Activated CD8-positive, alpha-beta memory T cell treated with anti-CD3 and anti-CD28 coated beads for 24 hours (primary cell): ENCODE measurements at places on chromosomes 4 and X.
A peak's percentile ranks its signal among the peaks of the same experiment; 100 is the strongest.

DNA sequence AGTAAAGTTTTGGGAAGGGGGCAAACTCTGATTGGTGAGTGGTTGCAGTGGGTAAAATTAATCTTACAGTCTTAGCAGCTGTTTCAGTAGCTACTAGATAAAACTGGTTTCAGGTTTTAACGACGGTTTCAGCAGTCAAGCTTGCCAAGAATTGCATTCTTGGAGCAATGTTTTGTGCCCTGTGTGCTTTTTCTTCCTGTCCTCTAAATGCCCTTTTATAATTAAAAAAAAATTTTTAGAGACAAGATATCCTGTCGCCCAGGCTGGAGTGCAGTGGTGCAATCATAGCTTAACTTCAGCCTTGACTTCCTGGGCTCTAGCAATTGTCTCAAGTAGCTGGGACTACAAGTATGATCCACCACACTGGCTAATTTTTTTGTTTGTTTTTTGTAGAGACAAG, 6.3 kb upstream of the PPEF2 start:
- no peak for DNase-seq

GRCh38 chr4:47383829-47384427, 79.6 kb downstream of the COMMD8 start:
- DNase-seq: no peak

DNA sequence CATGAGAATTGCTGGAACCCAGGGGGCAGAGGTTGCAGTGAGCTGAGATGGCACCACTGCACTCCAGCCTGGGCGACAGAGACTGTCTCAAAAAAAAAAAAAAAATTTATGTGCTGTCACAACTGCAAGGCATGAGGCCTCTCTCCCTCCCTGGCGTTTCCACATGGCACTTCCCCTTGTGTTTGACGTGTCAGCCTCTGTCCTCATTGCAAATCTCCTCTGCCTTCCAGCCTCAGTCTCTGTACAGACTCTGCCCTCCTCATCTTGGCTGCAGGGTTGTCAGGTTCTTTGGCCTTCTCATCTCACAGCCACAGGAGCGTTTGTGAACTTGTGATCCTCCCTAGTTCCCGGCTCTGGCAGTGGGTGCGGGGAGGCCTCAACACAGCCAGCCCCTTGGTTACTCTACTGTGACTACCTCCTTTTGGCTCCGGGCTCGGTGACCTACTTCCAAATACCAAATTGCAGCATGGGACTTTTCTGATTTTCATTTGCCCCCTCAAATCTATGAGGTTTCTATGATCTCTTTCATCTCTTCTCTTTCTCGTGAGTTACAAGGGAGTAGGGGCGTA, 250.0 kb downstream of the CBR4 start:
- no peak for DNase-seq

- no peak for DNase-seq
Measured at GRCh38 chr4:112140536-112140935, 4.7 kb upstream of the FAM241A start.

- DNase-seq: no peak
Measured at GRCh38 chr4:87881115-87881514, 48.3 kb downstream of the MEPE start.

GRCh38 chr4:161714022-161714751, 449.6 kb downstream of the FSTL5 start:
- no peak for DNase-seq

DNA sequence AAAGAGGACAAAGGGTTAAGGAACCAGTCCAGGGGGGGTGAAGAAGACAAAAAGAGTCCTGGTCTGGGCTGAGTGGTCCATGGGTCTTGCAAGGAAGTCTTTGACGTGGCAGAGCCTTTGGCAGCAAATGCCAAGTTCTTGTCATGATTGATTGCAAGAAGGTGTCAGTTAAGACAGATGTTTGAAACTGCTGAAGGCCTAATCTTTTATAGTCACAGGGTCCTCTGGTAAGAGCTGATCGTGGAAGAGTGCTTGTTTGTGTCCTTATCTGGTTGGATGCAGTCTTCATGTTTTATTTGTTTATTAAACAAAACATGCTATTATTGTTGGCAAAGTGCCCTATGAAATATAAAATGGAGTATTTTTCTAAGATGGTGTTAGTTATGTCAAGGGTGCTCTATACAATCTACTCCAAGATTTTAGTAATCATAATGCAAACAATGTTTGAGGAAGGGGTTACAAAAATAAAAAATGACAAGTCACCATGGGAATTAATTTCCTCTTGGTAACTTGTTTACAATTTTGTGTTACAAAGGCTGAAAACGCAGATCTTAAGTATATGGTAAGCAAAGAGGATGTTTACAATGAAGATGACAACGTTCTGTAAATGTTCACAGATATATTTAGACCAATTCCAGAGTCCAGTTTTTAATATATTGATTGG, 85.9 kb downstream of the MAGED4 start:
- DNase-seq: no peak

GRCh38 chr4:46994007-46994405, 625 bp upstream of the GABRA4 start:
- no peak for DNase-seq

GRCh38 chrX:149282909-149283308, 222.2 kb downstream of the IDS start:
- no peak for DNase-seq

- DNase-seq: no peak
Measured at GRCh38 chr4:29927895-29928294, 792.3 kb upstream of the PCDH7 start.

- no peak for DNase-seq
Measured at GRCh38 chrX:38170556-38170955, 50.1 kb downstream of the SRPX start.

DNA sequence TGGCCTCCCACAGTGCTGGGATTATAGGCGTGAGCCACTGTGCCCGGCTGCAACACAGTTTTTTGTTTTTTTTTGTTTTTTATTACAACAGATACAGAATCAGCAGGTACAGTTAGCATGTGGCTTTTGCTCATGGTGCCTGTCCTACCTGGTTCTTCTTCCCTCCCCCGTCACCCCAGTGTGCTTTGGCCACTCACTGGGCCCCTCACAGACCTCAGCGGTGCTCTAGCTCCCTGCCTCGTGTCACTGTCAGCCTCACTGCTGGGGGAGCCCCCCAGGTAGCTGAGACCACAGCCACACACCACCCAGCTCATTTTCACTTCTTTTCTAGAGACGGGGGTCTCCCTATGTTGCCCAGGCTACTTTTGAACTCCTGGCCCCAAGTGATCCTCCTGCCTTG, 38.7 kb downstream of the HTT-AS start:
- no peak for DNase-seq

GRCh38 chr4:112214390-112215264, 17.0 kb upstream of the AP1AR start:
- DNase-seq: no peak

GRCh38 chr4:134624365-134624764, 422.8 kb upstream of the PABPC4L start:
- no peak for DNase-seq

DNA sequence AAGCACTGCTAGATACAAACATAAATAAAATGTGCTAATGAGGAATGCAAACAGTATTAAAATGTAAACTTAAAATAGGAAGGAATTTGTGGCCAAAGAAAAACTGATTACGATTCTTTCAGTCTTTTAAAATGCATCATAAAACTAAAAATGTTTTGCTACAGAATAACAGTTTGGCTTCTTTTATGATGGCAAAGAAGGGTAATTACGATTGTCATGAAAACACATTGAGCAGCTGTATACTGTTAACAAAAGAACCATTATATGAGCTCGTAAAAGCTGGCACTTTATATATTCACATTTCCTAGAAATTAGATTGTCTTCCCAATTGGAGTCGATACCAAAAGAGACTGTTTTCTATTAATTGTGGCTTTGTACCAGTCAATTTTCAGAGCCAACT, 290.4 kb downstream of the NR3C2 start:
- no peak for DNase-seq

DNA sequence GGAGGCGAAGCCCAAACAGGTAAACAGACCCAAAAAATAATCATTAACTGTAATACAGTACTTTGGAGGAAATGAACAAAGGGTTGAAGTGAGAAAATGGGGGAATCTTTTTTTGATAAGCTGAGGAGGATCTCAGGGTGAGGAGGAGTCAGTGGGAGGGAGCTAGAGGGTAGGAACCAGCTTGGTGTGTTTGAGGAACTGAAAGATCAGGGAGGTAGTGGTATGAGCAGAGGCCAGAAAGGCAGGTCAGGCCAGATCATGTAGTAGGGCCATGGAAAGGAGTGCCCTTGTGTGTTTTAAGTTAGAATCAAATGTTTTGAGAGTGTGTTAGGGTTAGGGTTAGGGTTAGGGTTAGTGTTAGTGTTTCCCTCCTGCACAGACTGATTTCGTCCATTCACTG, 48.8 kb downstream of the PPP2R2C start:
- no peak for DNase-seq

- DNase-seq: no peak
Measured at GRCh38 chr4:110480031-110480549, 4.1 kb downstream of the ENPEP start.

GRCh38 chrX:112751076-112751475, 71.3 kb upstream of the LHFPL1 start:
- no peak for DNase-seq

- no peak for DNase-seq
Measured at GRCh38 chr4:185536411-185536709, 1.1 kb upstream of the PDLIM3 start.

GRCh38 chrX:11269006-11269405, 24.2 kb upstream of the AMELX start:
- DNase-seq: no peak

- DNase-seq: no peak
Measured at GRCh38 chr4:183729069-183729406, 69.9 kb downstream of the TRAPPC11 start.

GRCh38 chr4:40119344-40119743, 62.7 kb downstream of the N4BP2 start:
- no peak for DNase-seq

GRCh38 chr4:152255437-152255836, 280.5 kb downstream of the FBXW7 start:
- peak; percentile 74 for DNase-seq

DNA sequence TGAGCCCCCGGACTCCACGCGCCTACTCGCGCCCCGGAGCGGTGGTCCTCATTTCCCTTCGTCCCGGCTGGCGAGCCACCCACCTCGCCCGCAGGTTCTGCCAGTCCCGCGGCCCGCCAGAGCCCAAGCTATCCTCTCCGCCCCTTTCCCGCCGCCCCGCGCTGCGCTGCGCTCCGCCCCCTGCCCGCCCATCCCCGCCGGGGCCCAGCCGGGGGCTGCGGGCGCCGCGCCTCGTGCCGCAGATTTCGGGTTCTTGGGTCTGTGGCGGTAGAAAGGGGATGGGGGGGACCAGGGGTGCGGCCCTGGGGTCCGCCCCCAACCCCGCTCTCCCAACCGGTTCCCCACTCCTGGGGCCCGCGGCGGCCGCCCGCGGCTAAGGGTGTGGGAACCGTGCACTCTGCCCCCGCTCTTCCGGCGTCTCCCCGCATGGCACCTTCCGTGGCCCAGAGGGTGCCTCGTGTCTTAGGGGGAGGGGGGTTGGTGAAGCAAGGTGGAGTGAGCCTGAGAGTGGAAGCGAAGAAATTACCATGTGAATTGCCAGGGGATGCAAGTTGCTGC, 650.8 kb upstream of the DIPK2B start:
- peak; percentile 80 for DNase-seq

DNA sequence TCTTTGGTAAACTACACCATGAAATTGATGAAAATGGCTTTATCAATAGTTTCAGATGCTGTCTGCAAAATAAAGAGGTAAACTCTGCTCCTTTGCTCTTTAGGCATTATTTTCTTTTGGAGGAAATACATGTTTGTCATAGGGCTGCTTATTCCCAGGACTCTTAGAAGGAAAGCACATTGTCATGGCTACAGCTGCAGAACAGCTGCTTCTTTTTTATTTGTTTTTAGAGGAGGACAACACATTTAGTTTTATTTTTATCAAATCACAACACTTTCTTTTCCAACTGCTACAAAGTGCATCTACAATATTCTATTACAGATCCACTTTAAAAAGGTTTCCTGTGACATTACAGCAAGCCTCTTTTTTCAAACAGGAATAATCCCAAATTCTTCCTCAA, 12.7 kb upstream of the HPF1 start:
- no peak for DNase-seq

GRCh38 chr4:58809366-58809765, 1699.2 kb upstream of the IGFBP7 start:
- no peak for DNase-seq

DNA sequence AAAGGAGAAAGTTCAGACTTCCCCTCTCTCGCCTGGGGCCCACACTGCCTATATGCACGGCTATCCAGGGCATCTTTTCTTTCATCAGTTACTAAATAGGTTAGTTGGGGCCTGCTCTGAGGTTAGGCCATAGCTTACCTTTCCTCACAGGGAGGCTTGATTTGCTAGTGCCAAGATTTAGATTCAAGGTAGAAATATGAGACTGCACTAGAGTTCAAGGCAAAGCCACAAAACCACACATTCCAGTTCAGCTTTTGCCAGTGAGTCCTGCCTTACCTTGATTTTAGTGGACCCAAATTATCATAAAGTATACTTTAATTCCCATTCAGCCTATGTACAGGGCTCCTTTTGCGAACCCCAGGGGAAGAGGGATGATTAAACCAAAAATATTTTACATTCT, 762.8 kb downstream of the PDHA2 start:
- no peak for DNase-seq

GRCh38 chr4:75511841-75512240, 2.4 kb downstream of the RCHY1 start:
- no peak for DNase-seq

GRCh38 chr4:105288121-105288520, 141.4 kb downstream of the TET2 start:
- no peak for DNase-seq

DNA sequence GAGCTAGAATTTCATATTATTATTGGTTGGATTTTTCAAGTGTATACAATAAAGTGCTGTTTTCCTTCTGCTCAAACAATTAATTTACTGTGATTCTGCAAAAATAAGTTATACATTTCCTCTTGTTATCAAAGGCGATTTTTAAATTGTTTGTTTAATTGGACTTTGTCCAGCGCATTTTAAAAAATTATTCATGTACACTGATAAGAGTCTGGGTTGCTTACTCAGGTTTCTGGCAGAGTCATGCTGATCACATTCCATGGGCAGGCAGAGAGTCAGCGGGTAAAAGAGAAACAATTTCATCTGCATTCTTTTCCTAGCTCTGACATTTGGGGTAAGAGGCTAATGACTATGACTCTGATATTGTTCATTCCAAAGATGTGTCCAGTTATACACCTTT, 8.9 kb downstream of the FAT4 start:
- DNase-seq: no peak
